ENCODE measurements at places on chromosomes 11 and 22.

DNA sequence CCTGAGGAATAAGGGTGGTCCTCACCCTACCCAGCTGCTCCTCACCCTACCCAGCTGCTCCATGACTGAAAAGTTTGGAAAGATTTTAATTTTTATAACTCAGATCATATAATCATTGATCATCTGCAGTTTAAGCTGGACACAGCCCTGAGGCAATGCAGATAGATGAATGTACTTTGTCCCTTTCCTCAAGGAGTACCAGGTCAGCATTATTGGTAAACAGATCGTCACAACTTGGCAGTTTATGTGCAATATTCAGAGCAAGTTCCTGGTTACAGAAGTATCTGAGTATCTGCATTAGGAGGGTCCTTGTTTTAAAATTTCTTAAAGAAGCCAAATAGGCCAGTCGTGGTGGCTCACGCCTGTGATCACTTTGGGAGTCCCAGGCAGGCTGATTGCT is 3.6 kb downstream of the TNRC6B start:
- DNase-seq = no peak

GRCh38 chr11:75246006-75246670 is 5.6 kb downstream of the TPBGL start:
- DNase-seq = no peak

- no peak for DNase-seq
These were observed 47.6 kb upstream of the FIBIN start for GRCh38 chr11:26946257-26946716.

- no peak for DNase-seq
These were observed 411.6 kb downstream of the TBC1D22A start for GRCh38 chr22:47174096-47174495.

- DNase-seq = no peak
These were observed 30.4 kb downstream of the CBL start for GRCh38 chr11:119236490-119236889.

- DNase-seq = no peak
These were observed 690.2 kb downstream of the NTM start for GRCh38 chr11:132060567-132060966.

DNA sequence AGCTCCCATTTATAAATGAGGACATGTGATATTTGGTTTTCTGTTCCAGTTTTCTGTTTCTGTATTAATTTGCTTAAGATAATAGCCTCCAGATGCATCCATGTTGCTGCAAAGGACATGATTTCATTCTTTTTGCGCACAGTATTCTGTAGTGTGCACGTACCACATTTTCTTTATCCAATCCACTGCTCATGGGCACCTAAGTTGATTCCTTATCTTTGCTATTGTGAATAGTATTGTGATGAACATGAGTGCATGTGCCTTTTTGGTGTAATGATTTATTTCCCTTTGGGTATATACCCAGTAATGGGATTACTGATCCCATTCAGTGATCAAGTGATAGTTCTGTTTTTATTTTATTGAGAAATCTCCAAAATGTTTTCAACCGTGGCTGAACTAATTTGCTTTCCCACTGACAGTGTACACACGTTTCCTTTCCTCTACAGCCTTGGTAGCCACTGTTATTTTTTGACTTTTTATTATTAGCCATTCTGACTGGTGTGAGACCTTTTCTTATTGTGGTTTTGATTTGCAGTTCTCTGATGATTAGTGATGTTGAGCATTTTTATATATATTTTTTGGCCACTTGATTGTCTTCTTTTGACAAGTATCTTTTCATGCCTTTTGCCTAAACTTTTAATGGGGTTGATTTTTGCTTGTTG is 226.0 kb upstream of the ANO3 start:
- DNase-seq = no peak

DNA sequence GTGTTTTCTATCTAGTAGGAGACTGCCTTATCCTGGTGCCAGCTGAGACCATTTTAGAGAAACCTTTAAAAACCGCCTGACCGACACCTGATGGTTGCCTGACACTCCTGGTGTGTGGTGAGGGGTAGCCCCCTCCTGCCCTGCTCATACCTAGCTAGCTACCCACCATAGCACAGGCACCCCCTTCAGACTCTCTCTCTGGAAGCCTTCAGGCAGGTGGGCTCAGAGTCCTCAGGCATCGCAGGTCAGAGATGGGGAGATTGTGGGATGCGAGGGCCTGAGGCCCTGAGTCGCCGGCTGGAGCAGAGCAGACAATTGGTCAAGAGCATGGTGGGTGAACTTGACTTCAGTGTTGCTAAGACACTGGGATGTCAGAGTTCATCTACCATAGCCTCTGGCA is 424.6 kb downstream of the BRD1 start:
- DNase-seq = no peak

- DNase-seq = no peak
These were observed 102.3 kb upstream of the PITPNB start for GRCh38 chr22:28021116-28021997.

Measured in anterior cingulate cortex (tissue), 58 donors.